Naive thymus-derived CD8-positive, alpha-beta T cell (primary cell): ENCODE measurements at places on chromosomes 7 and 10. TPM values are rescaled to one million over a fixed set of nuclear protein-coding genes. Genes with fewer than 3 reads are reported as not detected.

PGAM2 gene
- polyA plus RNA-seq: not detected

AGR3 gene
- not detected for polyA plus RNA-seq

PILRA gene
- 0.63 TPM for polyA plus RNA-seq

C7orf33 gene
- polyA plus RNA-seq: not detected

KCNMA1 gene
- polyA plus RNA-seq: not detected

PAX4 gene
- polyA plus RNA-seq: not detected

GRCh38 chr10:57657164-57657765, 610.4 kb downstream of the IPMK start:
- no peak for DNase-seq

DNA sequence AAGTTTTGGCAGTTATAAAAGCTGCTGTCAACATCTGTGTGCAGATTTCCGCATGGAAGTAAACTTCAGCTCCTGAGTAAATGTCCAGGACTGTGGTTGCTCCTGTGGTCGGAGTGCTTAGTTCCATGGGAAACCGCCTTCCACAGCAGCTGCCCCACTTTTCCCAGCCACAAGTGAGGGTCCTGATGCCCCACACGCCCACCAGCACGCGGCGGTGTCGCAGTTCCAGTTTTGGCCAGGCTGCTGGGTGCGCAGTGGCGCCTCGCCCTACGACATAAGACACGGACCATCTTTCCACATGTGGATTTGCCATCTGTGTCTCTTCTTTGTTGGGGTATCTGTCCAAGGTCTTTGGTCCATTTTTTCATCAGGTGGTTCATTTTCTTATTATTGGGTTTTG, 167.1 kb downstream of the DIP2C start:
- no peak for DNase-seq
